ENCODE measurements at places on chromosomes 11 and 22.

DNA sequence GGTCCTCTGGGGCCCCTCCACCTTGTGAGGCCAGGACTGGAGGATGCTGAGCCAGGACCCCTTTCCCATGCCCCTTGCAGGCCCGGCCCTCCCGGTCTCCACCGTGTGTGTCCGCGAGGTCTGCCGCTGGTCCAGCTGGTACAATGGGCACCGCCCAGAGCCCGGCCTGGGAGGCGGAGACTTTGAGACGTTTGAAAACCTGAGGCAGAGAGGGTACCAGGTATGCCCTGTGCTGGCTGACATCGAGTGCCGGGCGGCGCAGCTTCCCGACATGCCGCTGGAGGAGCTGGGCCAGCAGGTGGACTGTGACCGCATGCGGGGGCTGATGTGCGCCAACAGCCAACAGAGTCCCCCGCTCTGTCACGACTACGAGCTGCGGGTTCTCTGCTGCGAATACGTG, 17.9 kb downstream of the MUC5B start:
- no peak overlapping the region for H3K27ac ChIP-seq
- no peak overlapping the region for H3K4me3 ChIP-seq
- no peaks in the 10 kb centered on the region for H3K36me3 ChIP-seq
- H3K27me3 ChIP-seq, result no peaks in the 10 kb centered on the region
- no peaks in the 10 kb centered on the region for H3K4me1 ChIP-seq
- DNase-seq, result no peak

DNA sequence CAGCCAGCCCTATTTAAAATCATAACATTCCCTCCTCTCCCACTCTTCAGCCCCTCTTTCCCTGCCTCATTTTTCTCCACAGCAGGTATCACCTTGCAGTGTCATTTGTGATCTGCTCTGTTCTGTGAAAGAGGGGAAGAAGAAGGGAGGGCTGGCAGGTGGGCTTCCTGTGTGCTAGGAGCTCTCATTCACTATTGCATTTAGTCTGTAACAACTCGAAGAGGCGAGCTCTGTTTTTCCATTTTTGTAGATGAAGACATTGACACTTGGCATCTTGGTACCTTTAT, 52.1 kb upstream of the CRYBB3 start:
- DNase-seq, result no peak
- no peak overlapping the region for H3K27ac ChIP-seq
- no peaks in the 10 kb centered on the region for H3K27me3 ChIP-seq
- H3K4me1 ChIP-seq, result no peaks in the 10 kb centered on the region
- no peaks in the 10 kb centered on the region for H3K36me3 ChIP-seq

GRCh38 chr11:104043142-104043541, 6.7 kb downstream of the DDI1 start:
- H3K4me1 ChIP-seq, result no peaks in the 10 kb centered on the region
- DNase-seq, result no peak
- H3K27ac ChIP-seq, result no peak overlapping the region
- no peaks in the 10 kb centered on the region for H3K36me3 ChIP-seq

DNA sequence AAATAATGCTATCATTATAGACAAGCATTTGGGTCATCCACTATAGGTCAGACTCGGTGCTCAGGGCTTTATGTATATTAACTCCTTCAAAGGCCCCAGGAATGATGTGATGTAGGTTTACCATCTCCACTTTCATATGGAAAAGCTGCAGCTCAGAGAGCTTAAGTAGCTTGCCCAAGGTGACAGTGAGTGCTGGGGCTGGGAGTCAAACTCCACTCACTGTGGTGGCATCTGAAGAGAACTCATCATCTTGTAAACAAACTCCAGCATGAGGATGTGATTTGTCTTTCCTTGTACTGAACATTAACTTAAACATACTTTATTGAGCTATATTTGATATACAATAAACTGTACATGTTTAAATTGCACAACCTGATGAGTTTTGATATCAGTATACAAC, 25.4 kb downstream of the TENM4 start:
- DNase-seq, result no peak
- H3K4me3 ChIP-seq, result no peak overlapping the region
- H3K4me1 ChIP-seq, result no peaks in the 10 kb centered on the region
- H3K36me3 ChIP-seq, result no peaks in the 10 kb centered on the region

- no peaks in the 10 kb centered on the region for H3K27me3 ChIP-seq
- H3K4me1 ChIP-seq, result peaks cover 5% of the 10 kb centered on the region
- no peak for DNase-seq
- H3K27ac ChIP-seq, result no peak overlapping the region
Measured at GRCh38 chr11:8477151-8477550, 116.9 kb downstream of the STK33 start.

GRCh38 chr11:113255096-113255495, 59.3 kb upstream of the TTC12 start:
- DNase-seq, result no peak
- peaks cover 3% of the 10 kb centered on the region for H3K27me3 ChIP-seq
- H3K27ac ChIP-seq, result no peak overlapping the region
- H3K4me3 ChIP-seq, result no peak overlapping the region
- H3K4me1 ChIP-seq, result no peaks in the 10 kb centered on the region

GRCh38 chr11:69498614-69499175, 17.2 kb downstream of the LINC01488 start:
- no peak overlapping the region for H3K4me3 ChIP-seq
- H3K36me3 ChIP-seq, result no peaks in the 10 kb centered on the region
- no peak overlapping the region for H3K27ac ChIP-seq
- no peaks in the 10 kb centered on the region for H3K27me3 ChIP-seq

GRCh38 chr11:95331161-95331560, 100.2 kb upstream of the SESN3 start:
- no peak overlapping the region for H3K27ac ChIP-seq
- no peaks in the 10 kb centered on the region for H3K36me3 ChIP-seq
- no peak for DNase-seq
- no peaks in the 10 kb centered on the region for H3K4me1 ChIP-seq
- no peaks in the 10 kb centered on the region for H3K27me3 ChIP-seq
- no peak overlapping the region for H3K4me3 ChIP-seq

GRCh38 chr22:31447337-31447736, 42.3 kb downstream of the EIF4ENIF1 start:
- H3K27ac ChIP-seq, result no peak overlapping the region
- H3K4me3 ChIP-seq, result no peak overlapping the region
- H3K27me3 ChIP-seq, result no peaks in the 10 kb centered on the region
- H3K4me1 ChIP-seq, result peaks cover 6% of the 10 kb centered on the region

- no peak overlapping the region for H3K27ac ChIP-seq
- no peaks in the 10 kb centered on the region for H3K27me3 ChIP-seq
- DNase-seq, result no peak
Measured at GRCh38 chr11:134759855-134760254, 347.8 kb upstream of the B3GAT1 start.

DNA sequence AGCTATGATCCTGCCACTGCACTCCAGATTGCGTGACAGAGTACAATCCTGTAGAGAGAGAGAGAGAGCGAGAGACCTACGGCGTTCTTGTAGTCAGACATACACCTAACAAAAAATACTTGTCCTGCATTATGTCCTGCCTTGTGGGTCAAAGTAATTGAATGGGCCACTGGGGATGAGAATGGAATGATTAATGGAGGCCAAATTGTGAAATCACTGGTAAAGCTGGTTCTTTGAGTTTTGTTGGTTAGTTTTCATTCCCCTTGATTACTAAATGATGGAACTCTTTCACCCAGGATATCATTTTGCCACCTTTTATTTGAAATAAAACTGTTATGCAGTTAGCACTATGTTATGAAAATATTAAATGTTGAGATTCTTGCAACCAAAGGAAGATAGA, 18.7 kb downstream of the GAS2 start:
- no peaks in the 10 kb centered on the region for H3K27me3 ChIP-seq
- no peaks in the 10 kb centered on the region for H3K4me1 ChIP-seq
- H3K36me3 ChIP-seq, result no peaks in the 10 kb centered on the region
- H3K27ac ChIP-seq, result no peak overlapping the region

DNA sequence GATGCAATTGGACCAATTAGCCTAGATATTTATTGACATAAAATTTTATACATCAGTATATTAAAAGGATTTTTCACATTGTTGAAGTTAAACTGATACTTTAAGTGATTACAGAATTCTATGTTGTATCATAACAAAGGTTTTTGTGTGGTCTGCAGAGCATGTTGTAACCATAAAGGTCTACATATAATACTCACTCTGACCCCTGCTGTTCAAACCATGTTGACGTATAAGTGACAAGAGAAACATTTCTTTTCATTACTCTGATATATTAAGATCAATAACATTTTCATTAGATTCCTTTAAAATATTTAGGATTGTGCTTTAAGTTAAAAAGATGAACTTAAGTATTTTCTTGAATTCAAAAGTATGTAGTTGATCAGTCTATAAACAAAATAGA, 63.9 kb downstream of the GAS2 start:
- H3K27me3 ChIP-seq, result no peaks in the 10 kb centered on the region
- no peaks in the 10 kb centered on the region for H3K36me3 ChIP-seq
- DNase-seq, result no peak
- H3K4me3 ChIP-seq, result no peak overlapping the region
- H3K4me1 ChIP-seq, result no peaks in the 10 kb centered on the region
- no peak overlapping the region for H3K27ac ChIP-seq

GRCh38 chr11:2589538-2589934, 110.3 kb downstream of the KCNQ1OT1 start:
- DNase-seq, result no peak
- H3K4me1 ChIP-seq, result no peaks in the 10 kb centered on the region
- H3K27ac ChIP-seq, result no peak overlapping the region
- H3K36me3 ChIP-seq, result no peaks in the 10 kb centered on the region

DNA sequence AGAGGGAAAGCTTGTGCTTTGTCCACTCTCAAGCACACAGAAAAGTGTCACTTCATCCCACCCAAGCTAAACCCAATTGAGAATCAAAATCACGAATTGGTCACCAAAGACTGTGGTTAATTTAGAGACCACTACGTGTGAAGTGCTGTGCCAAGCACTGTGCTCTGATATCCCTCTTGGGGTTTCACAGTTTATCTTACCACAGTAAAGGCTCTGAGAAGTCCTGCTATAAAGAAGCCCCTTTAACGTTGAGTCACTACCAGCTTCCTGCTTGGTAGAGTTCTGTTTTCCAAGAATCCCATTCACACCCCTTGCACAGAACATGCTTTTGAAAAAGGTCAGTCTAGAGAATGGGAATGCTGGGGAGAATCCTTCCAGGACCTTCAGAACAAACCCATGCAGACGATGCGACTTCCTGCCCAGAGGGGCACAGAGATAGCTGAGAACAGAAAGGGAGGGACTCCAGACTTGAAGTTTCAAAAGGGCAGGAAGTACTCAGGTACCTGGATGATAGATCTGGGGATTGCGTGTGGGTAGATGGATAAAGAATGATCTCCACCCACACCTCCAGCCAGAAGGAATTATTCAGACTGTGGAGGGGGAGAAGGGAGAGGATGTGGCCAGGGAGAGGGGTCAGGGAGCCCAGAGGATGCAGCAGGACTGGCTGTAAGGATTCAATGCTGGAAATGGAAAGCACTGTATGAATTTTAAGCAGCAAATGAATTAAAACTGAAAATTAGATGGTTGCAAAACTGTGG, 18.1 kb upstream of the TSPAN18 start:
- H3K27ac ChIP-seq, result no peak overlapping the region
- no peak for DNase-seq
- no peaks in the 10 kb centered on the region for H3K36me3 ChIP-seq
- H3K27me3 ChIP-seq, result no peaks in the 10 kb centered on the region

DNA sequence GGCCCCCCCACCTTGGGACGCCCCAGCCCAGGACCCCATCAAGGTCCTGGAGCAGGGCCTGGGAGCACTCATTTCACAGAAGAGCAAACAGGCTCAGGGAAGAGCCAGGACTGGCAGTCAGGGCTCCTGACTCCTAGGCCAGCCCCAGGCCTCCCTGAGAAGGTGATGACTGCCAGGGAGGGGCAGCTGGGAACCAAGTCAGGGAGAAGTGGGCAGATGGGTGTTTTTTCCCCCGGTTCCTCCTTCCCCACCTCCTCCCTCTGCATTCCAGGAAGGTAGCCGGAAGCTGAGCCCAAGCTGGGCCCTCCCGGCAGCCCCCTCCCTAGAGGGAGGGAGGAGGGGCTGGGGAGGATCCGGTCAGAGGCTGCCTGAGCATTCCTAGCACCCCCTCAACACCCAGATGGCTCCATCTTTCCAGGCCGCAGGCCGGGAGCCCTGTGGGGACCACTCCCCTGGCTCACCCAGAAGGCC, 19.6 kb downstream of the MYRF start:
- no peaks in the 10 kb centered on the region for H3K36me3 ChIP-seq
- H3K4me3 ChIP-seq, result no peak overlapping the region
- no peak overlapping the region for H3K27ac ChIP-seq
- DNase-seq, result no peak

Measured in GM12878 (cell line).